NCI-H2107 (cell line): ENCODE measurements at places on chromosomes 6 and 20.

- DNase-seq: no peak
Measured at GRCh38 chr6:1468126-1468525, 78.8 kb downstream of the FOXF2 start.

- no peak for DNase-seq
Measured at GRCh38 chr6:118856301-118856700, 37.7 kb upstream of the ASF1A start.

- DNase-seq: no peak
Measured at GRCh38 chr6:39080246-39080875, 31.8 kb downstream of the GLP1R start.

GRCh38 chr6:157337751-157338150 is 14.4 kb upstream of the TMEM242 start:
- DNase-seq: no peak

GRCh38 chr6:23202207-23202606 is 632.8 kb downstream of the HDGFL1 start:
- no peak for DNase-seq

DNA sequence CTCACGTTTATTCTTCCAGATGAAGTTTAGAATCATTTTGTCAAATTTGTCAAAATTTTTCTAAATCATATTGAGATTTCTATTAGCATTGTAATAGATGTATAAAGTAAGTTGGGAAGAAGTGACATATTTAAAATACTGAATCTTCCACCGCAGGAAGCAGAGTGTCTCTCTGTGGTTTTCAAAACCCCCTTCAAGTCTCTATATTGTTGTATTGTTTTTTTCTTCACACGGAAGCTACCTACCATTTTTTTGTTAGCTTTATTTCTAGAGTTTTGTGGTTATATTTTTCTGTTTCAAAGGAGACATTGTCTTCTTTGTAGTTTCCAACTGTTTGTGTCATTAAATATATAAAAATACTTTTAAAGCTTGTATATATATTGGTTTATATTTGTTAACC is 188.6 kb downstream of the ZDHHC14 start:
- DNase-seq: no peak
